ENCODE measurements at places on chromosomes 6 and 20.

DNA sequence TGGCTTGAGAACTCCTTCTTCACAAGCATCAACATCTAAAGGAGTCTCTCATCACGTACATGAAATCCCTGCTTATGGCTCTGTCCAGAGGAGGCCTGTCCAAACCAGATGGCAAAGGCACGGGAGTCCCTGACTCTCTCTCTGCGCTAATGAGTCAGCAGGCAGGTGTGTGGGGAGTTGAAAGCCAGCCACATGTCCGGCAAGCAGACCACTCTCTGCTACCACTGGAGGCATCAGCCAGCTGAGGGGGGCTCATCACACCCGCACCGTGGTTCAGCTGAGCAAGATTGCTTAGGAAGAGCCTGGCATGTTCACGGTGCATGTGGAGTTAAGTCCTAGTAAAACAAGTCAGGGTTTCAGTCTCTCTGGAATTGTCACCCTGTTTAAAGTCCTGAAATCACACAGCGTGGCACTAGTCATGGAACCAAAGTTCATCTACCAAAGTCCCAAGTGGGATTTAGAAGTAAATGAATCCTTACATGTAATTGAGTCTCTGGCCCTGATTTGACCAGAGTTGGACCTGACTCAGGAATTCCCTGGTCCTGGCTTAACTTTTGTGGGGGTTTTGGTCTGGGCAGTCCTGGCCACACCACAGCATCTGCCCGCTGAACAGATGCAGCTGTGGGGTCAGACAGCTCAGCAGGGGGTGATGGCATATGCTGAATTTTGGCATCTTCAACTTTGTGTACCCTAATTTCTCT lies 155.2 kb upstream of the RIN2 start:
- DNase-seq = no peak

DNA sequence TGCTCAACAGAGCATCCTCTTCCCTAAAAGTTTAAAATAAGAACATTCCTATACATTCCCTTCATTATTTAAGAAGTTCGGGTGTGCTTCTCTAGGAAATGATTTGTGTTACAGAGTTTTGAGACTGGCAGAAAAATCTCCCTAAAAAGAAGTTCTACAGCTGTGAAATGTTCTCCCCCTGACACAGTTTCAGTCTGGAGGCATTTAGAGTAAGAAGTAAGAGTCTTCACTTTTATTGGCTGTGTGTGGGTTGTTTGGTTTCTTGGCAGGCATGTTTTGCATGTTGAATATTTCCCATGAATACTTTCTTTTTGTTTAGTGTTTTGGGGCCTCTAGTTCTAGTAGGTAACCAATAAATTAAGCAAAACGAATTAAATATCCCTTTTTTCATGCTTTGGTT lies 195.9 kb downstream of the TENT5A start:
- DNase-seq = peak; percentile 10

DNA sequence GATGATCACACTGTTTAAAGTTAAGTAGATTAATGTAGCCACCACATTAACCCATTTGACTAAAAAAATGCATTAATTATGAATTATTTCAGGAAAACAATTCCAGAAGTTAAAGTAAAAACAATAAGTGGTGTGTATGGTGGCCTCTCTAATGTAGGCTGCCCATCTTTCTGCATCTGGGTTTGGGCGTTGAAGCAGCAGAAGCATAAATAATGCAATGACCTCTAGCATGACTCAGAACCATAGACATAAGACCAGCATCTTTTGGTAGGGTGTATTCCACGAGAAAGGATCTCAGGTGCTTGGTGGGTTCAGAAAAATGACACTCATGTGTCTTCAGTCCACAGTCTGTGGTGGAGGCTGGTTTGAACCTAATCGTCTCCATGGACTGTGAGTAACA lies 18.6 kb upstream of the NKAIN2 start:
- no peak for DNase-seq

DNA sequence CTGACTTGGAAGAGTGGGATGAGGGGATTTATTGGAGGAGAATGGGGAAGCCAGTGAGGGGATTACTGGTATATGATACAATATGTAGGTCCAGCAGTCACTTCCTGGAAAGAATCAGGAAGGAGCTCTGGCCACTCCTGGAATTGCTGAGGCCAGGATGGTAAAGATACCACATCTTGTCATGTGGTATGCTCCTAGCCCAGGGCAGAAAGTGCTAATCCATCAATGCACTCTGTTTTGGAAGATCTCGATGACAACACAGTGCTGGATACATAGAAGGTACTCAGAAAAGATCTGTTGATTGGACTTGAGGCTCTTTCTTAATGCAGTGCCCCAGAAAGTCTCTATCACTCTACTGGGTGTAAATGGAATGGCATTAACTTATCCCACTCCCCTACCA lies 52.6 kb downstream of the LAMP5 start:
- no peak for DNase-seq

DNA sequence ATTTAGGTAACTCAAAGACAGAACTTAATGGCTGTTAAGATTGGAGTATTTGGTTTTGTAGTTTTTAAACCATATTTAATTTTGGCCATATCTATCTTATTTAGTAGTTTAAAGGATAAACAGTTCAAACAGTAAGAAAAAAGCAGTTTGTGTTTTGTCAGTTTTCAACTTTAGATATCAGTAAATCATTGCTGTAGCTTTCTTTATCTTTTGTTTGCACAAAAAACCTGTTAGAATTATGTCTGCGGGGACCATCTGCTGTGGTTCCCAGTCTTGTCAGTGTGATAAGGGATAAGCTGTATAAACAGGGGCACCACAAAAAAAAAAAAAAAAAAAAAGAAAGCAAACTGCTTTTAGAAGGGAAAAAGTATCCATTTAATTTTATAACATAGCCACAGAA lies 40.9 kb downstream of the CDKAL1 start:
- DNase-seq = no peak

DNA sequence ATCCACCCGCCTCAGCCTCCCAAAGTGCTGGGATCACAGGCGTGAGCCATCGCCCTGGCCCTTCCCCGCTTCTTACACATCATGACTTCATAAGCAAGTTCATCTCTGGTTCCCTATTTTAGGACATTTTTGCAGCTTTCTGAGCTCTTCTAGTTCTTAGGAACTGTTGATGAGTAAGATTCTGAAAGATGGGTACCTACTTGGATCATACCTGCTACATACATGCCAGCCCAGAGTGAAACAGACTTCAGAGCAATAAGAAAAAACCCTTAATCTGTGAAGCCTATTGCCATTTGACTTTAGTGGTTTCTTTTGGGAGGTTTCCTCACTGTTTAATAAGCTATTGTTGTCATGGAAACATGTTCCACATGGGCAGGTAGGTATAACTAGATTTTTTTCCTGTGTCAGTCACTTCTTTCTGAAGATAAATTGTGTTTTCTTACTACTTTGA lies 27.9 kb upstream of the TMEM217 start:
- DNase-seq = no peak

DNA sequence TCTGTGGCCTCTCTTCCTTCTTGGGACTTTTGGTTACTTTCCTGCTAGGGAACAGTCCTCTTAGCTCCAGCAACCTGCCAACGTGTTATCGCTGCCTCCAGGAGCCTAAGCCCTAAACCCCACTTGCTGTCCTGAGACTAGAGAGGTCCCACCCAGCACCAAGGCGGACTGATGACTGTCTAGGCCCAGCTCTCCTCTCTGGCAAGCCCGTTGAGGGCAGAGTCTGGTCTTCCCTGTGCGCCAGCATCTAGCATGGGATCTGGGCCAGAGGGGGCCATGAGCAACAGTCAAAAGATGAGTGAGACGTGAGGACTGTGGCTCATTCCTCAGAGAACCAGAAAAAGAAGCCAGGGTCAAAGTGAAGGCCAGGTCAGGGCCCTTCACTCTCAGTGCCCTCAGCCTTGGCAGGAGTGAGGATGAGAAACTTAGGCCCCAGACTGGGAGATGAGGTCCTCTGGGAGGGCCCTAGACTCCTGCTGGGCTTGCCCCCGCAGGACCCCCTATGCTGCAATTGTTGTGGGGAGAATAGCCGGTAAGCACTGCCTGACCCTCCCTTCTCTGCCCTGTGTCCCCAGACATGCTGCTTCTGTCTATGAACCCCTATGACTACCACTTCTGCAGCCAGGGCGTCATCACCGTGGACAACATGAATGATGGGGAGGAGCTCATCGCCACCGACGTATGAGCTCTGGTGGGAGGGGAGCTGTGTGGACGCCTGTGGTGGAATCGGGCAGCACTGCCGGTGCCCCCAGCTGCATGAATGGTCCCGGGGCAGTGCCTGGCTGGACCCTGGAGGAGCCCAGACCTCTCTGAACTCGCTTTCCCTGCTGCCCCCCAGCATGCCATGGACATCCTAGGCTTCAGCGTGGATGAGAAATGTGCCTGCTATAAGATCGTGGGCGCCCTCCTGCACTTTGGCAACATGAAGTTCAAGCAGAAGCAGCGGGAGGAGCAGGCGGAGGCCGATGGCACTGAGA lies 30.9 kb downstream of the MYH7B start:
- no peak for DNase-seq

DNA sequence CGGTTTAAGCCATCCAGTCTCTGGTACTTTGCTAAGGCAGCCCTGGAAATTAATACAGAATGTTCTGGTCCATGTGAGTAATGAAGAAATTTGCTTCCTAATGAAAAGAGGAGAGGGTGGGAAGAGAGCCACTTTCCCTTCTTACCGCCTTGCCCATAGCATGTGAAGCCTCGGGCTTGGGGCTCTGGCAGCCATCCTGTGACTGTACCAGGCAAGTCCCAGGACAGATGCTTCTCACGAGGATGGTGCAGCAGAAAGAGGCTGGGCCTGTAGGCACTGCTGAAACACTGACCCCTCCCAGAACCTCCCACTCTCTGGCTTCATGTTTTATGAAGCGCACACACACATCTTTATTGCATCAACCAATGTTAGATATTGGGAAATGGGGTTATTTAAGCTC lies 74.8 kb downstream of the IYD start:
- no peak for DNase-seq

GRCh38 chr6:52529311-52529710 lies 47.5 kb downstream of the TRAM2 start:
- DNase-seq = no peak

- no peak for DNase-seq
Observed at GRCh38 chr6:138806889-138807288, 11.0 kb downstream of the ECT2L start.

DNA sequence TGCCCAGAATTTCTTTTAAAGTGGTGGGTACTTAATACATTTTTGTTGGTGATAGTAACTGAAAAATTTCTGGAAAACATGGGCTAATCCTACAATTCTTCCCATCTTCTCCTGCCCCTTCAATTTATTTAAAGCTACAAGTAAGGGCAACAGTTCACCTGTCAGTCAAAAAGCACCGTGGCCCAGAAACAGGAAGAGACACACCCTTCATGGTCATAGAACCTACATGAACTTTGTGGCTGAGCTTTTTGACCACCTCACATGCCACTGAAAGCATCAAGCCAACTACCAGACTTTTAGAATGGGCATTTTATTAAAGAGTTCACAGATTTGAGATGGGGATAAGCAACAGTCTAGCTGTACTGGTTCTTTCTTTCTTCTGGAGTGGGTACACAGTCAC lies 201.1 kb upstream of the CNR1 start:
- DNase-seq = no peak

- peak; percentile 15 for DNase-seq
Observed at GRCh38 chr6:163667372-163668060, 253.0 kb downstream of the QKI start.

- no peak for DNase-seq
Observed at GRCh38 chr6:131255911-131256310, 120.6 kb downstream of the AKAP7 start.

DNA sequence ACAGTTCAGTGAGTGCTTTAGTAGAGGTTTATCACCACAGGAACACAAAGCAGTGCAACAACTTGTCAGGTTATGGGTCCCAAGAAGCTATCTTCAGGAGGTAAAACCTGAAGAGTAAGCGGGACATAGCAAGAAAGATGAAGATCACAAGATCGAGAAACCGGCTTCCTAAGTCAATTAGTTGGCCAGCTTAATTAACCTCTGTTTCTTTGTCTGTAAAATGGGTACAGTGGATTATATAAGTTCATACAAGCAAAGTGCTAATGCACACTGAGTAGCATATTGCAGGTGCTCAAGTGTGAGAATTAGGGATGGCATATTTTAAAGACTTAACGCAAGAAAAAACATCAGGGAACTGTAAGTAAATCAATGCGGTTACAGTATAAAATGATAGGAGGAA lies 12.5 kb downstream of the FBXO30 start:
- no peak for DNase-seq

DNA sequence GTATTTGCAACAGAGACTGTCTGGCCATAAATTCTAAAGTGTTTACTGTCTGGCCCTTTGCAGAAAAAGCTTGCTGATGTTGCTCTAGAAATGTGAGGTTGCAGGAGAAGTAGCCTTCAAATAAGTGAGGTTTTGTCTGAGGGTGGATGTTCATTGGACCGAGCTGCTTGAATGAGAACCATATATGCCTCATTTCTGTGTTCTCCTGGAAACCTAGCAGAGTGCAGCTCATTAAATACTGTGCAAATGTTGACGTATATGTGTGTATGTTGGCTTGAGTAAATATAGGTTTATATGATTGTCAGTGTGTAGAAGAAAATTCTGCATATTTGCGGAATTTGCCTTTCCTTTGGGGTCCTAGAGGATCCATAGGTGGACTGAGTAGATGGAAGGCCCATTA lies 39.0 kb downstream of the CHMP4B start:
- no peak for DNase-seq

DNA sequence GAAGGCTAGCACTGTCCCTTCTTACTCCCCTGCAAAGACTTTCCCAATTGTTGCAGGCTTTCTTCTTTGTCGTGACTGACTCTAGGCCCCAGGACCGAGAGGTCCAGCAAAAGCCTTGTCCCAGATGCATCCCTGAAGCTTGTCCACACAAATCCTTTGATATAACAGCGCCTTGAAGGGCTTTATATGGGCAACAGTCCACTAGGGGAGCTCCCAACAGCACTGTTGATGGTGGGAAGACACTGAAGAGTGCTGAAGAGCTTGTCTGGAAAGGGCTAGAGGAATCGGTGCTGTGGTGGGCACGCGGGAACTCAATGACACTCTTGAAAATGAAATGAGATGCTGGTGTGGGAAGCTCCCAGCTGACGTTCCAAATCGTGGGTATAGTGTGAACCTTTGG lies 316.1 kb upstream of the CDH4 start:
- no peak for DNase-seq

- DNase-seq = no peak
Observed at GRCh38 chr6:117513778-117514365, 31.4 kb downstream of the DCBLD1 start.

GRCh38 chr6:170019818-170020583 lies 268.6 kb downstream of the ERMARD start:
- DNase-seq = no peak
